CD4-positive, CD25-positive, alpha-beta regulatory T cell (primary cell): ENCODE measurements at places on chromosomes 3 and 15.

DNA sequence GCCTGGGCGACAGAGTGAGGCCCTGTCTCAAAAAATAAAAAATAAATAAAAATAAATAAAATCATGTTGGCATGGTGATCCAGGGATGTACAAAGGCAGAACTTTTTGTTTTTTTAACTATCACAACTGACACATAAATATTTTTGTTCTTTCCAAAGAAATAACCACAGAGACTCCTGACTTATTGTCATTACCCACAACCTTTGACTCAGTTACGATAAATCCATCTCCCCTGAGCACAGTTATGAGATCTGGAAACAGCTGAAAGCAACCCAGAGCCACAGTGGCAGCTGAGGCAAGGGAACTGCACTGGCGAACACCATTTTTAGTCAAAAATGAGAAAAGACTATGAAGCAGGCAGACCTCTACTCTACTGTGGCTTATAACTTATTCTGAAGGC is 24.0 kb downstream of the OSBPL10 start:
- DNase-seq, result no peak

- no peak for DNase-seq
Measured at GRCh38 chr3:171688002-171688401, 122.3 kb downstream of the PLD1 start.

DNA sequence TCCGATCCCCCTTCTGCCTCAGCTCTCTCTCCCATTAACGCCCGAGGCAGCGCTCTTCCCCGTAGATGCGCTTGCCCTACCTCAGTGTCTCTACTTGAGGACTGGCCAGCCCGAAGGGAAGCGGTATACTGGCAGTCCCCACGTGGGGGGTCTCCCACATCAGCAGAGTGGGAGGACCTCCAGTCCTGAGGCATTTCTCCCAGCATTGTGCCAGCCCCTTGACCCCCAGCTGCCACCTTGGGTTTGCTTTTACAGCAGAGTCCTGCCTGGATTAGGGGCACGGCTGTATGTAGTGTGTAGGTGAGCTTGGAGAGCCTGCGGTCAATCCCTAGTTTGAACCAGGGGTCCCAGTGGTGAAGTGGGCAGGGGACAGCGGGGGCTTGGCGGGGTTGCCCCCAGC is 767 bp downstream of the SEMA3F start:
- no peak for DNase-seq

GRCh38 chr3:138441256-138441655 is 6.8 kb downstream of the ESYT3 start:
- no peak for DNase-seq

DNA sequence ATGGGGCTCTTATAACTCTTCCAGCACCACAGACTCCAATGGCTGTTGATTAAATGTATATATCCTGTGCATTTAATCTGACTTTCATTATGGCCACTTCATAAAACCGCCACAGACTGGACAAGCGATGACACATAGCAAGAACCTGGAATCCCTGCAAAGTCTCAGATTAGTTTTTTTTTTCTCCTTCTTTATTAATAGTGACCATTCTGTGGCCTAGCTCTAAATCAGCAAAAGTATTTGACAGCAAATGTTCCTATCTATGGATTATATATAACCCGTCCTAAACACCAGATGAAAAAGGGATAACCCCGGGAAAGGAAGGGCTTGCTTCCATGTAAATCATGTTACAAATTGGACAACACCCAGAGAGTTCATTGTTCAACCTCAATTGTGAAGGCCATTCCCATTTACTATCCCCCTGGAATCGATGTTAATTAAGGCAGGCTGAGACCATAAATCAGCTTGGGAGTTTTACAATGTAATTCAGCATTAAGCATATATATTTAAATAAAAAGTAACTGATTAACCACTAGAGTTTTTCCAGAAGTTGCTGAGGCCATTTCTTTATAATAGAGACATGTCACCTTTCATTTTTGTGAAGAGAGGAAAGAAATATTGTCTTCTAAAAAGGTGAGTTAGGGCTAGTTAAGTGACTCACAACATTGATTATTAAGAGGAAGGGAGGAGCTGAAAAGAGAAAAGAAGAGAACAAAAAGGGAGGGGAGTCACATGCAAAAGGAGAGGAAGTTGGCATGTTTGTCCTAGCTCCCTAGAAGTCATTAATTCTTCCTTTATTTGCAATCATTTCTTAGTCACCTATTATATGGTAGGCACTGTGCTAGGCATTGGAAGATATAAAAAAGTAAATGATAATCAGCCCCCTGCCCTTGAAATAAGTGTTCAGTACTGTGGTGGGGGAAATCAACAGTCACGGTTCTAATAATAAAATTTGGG is 26.2 kb downstream of the ALDH1A2 start:
- no peak for DNase-seq

DNA sequence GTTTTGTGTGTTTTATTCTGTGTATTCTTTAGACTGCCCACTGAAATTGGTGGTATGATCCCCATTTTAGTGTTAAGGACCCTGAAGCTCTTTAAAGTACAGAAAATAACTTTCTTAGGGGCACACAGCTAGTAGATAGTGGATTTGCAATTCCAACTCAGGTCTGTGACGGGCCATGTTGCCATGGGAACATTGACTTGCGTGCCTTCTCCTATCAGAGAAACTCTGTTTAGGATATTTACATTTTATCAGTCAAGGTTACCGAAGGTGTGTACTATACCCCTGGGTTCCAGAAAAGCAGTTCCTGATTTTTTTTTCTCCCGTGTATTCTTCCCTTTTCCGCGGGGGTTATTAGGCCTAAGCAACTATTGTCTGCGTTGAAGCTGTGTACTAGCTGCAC is 19.4 kb downstream of the MYZAP start:
- no peak for DNase-seq

DNA sequence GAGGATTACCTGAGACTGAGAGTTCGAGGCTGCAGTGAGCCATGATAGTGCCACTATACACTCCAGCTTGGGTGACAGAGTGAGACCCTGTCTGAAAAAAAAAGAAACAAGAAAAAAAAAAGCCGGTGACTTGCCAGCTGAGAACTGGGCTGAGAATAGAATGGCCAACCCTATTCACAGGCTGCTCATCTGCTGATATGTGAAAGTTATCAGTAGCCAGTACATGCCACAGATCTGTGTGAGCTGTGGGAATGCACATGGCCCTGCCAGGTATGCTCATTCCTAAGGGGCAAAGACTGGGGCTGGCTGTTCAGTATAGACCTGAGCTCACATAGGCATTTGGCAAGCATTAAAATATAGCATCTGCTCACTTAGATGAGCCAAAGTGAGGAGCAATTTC is 30.9 kb downstream of the IL20RB start:
- DNase-seq, result no peak

DNA sequence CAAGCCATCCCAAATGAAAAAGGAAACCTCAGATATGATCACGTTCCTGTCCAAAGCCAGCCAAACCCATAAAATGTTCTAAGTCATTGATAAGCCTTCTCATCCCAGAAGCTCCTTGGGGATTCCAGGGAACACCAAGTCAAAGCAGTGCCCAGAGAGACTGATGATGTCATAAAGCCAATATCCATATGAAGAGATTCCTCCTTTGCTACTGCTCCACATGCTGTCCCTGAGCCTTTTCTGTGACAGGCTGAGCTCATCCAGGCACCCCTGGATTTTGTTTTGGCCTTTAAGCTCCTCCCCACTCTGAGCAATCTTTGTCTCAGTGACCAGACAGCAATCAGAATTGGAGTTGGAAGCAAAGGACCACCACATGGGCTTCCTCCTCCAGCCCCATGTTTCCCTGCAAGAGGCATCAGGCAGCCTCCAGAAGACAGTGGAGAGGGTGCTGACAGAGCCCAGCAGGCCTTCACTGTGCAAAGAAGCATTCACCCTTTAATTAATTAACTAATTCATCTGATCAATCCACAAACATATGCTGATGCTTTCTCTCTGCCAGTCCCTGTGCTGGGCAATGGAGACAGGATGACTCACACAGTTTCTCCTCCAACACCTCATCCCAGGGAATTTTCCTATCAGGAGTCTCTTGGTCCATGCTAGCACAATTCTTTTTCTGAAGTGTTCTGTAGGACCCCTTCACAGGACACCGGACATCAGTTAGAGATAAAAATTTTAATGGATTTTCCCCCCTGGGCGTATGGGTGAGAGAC is 25.0 kb downstream of the MEX3B start:
- DNase-seq, result no peak

- no peak for DNase-seq
Measured at GRCh38 chr3:16132928-16133327, 41.6 kb upstream of the GALNT15 start.

DNA sequence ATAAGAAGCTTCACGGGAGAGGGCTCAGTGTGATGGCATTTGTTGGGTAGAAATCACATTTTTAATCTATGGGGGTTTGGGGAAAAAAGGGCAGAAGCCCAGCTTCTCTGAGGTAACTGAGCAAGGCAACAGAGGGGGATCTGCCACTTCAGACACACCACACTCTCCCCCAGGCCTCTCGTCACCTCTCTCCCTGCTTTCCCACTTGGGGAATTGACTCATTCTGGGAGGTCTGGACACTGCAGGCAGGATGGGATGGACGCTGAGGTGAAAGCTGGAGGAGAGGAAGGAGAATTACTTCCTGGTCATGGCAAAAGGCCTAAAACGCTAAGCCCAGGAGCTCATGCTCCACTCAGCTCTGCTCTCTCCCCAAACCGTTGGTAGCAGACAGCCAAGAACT is 33.2 kb downstream of the MYO5C start:
- DNase-seq, result no peak

DNA sequence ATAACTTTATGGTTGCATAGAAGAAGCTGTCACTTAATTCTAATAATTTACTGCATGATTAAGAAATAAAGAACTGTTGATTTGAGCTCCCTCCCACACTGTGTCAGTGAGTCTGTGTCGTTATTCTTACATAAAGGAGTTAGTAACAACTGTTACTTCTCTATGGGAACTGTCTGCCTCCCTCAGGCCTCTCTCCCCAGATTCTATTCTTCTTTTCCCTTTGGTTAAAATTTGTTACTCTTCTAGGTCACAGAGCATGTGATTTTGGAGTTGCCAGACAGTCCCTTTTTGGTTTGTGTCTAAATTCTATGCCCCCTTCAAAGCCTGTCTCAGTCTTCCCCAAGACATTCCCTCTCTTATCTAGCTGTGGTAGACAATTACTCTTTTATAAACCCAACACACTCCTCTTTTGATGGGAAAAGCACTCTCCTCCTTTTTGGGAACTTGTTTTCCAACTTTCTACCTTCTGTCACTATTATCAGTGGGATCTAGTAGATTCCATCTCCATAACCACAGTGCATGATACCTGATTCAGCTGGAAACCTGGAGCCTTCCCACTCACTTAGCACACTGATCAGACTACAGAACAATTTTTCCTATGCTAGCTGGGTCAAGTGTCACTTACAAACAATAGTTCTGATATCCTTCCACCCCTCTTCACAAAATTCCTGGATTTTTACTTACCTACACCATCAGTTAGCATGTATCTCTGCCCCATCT is 422.1 kb upstream of the TGFBR2 start:
- no peak for DNase-seq

- DNase-seq, result no peak
Measured at GRCh38 chr3:192215-192929, 4.2 kb upstream of the CHL1 start.

- no peak for DNase-seq
Measured at GRCh38 chr3:197425485-197426120, 127.2 kb upstream of the DLG1 start.

DNA sequence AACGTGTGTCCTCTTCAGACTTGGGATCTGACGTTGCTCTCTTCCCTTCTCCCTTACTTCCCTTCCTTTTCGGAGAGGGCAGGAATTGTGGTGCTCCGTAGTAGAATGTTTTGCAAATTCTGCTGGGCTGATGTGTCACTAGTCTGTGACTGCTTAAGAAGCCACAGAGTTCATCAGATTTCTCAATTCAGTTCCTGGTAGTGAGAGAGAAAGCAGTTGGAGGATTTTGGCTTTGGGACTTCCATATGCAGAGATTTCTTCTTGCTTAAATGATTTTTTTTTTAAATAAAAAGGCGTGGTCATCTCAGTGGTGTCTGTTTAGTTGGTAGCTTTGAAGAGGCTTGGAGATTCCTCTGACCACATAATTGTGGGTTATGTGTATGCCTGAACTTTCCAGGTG is 10.1 kb downstream of the CEMIP start:
- no peak for DNase-seq

- DNase-seq, result no peak
Measured at GRCh38 chr3:133425898-133426297, 26.0 kb downstream of the BFSP2 start.

DNA sequence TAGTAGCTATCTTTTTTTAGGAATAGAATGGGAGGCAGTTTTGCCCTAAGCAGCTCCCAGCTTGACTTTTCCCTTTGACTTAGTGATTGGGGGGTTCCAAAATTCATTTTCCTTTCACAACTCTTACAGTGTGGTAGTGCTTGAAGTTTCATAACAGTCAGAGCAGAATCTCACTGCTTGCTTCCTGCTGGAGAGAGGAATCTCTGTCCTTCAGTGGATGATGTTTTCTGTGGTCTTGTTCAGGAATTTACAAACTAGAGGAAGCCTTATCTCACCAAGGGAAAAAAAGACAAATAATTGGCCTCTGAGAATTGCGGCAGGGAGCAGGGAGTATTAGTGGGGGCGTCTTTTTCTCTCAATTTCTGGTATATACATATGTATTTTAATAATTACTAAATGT is 326.6 kb upstream of the C2CD4B start:
- no peak for DNase-seq

GRCh38 chr3:187667526-187667925 is 2.7 kb downstream of the SST start:
- DNase-seq, result no peak

- no peak for DNase-seq
Measured at GRCh38 chr3:195539479-195539878, 3.6 kb downstream of the PPP1R2 start.

- DNase-seq, result no peak
Measured at GRCh38 chr15:90004252-90004651, 3.1 kb downstream of the ZNF710 start.

DNA sequence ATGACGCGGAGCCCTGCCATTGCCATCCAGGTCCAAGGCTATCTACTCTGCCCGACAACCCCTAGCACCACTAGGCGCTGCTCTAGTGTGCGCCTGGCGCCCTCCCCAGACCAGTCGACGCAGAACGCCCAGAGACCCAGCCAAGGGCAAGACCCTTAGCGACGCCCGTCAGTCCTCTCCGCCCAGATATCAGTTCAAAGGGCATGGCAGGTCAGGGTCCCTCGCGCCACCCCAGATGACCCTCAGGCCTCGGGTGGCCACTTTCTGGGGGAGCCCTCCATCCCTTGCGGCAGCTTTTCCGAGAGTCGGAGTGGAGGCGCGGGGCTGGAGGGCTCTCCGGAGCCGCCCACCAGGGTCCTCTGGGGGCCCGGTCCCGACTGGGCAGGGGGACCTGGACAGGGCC is 371 bp upstream of the CLSTN2 start:
- DNase-seq, result no peak

DNA sequence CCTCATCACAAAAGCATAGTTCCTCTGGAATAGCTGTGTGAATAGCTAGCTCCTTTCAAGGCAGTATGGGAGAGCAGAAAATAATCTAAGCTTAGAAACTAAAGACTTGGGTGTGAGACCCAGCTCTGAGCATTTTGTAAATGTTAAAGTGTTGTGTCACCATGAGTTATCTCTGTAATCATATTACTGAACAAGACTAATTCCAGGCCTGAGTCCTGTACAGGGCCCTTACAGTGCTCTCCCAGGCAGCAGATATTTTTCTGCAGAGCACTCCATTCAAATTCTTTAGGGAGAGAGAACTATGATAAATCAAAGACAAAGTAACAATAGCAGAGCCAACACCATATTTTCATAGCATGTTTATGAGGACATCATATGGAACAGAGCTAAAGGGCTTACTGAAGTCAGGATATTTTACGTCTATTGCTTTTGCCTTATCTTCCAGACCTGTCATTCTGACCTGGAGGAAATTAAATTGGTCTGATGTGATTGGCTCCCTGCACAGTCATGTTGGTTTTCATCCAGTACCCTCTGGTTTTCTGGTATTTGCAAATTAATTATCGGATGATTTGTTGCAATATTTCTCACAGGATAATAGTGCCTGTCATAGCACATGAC is 172.6 kb upstream of the PPP2R3A start:
- DNase-seq, result no peak
